Fibroblast of skin of right biceps (primary cell): ENCODE measurements at places on chromosomes 5 and 9.

DNA sequence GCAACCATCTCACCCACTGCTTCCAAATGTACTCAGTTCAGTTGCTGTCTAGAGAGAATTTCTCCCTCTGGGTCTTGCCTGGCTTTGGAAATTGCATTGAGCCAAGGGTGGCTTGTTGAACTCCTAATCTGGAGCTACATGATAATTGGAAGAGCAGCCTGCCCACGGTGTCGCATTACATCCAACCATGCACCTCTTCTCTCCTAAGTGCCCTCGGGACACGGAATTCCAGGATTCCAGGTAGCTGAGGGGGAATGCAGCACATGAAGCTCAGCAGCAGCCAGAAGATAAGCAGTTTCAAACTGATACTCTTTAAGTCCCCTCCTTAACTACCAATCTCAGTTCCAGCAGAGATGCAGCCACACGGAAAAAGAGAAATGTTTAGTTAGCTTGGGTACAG lies 509.4 kb upstream of the KLF4 start:
- DNase-seq: no peak

DNA sequence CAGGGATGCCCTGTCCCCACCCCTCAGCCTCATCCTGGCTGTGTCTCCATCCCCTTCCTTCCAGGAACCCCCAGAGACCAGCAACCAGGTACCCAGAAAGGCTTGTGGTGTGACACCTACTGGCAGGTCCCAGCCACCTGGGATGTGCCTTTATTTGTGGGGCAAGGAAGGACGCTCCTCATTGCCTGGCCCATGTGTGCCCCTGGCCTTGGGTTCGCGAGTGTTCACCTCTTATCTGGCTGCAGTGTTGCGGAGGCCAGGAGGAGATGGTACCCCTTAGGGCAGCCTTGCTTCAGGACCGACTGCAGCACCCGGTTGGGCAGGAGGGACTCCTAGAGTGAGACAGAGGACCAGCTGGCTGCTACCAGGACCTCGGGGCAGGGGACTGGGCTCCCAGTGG lies 8.8 kb downstream of the C9orf50 start:
- DNase-seq: no peak

- no peak for DNase-seq
These were observed 10.0 kb upstream of the CAST start for GRCh38 chr5:96651948-96652753.

DNA sequence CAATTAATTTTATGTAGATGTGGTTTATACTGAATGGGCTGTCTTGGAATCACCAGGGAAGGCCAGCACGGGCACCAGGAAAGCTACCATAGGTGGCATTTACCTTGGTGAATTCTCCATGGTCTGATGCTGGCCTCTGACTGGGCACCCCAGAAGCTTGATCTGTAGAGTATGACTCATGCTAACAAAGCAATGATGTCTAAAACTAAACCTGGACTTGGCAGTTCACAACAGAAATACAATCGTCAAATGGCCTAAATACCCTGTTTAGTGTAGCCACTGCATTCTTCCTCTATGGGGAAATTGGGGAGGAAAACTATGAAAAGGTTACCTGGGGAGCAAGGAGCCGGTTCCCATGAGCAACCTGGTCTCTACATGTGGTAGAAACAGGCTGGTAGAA lies 98.0 kb downstream of the ATPSCKMT start:
- DNase-seq: no peak

- no peak for DNase-seq
These were observed 210.1 kb upstream of the TRIM32 start for GRCh38 chr9:116476935-116477381.

- peak; percentile 11 for DNase-seq
These were observed 138.5 kb upstream of the TYRP1 start for GRCh38 chr9:12554636-12555035.

DNA sequence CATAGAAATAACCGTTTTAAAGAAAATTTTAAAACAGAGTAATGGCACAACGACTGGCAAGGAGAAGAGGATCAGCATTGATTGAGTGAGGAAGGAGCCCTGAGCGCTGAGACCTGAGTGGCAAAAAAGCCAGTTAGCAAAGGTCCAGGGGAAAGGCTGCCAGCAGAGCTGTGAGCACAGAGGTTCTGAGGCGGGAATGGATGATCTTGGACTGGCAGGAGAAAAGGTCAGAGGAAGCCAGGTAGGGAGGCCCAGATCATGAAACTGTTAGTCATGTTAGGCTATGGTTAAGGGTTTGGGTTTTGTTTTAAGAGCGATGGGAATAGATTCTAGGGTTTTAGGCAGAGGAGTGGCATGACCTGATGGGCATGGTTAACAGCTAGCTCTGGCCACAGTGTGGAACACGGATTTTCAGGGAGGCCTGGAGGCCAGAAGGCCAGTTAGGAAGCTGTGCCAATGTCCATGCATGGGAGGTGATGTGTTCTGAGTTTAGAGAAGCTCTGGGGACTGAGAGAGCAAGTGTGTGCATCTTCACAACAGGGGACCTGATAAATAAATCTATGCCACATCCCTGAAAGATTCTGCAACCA lies 57.7 kb upstream of the GALNT10 start:
- DNase-seq: no peak

- no peak for DNase-seq
These were observed 123.7 kb downstream of the ARHGEF28 start for GRCh38 chr5:73749485-73750270.

GRCh38 chr5:147712598-147712997 lies 69.9 kb downstream of the JAKMIP2 start:
- no peak for DNase-seq

GRCh38 chr5:109823597-109823996 lies 133.9 kb downstream of the MAN2A1 start:
- peak; percentile 37 for DNase-seq

DNA sequence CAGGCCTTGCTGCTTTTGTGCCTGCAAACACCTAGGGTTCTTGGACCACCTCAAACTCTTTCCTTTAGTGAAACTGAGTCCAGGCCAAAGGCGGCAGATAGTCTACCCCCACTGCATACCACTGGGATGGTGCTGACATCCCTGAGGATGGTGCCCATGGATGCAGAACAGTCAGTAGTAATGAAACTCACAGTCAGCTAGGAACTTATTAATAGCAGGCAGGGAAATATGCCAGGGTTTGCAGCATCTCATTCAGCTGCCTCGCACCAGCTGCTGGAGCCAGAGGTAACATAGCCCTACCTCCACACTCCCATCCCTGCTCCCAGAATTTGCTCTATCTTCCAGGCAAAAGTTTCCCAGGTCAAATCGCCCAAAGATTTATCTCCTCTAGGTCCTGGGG lies 189.1 kb downstream of the SREK1 start:
- DNase-seq: no peak

GRCh38 chr5:53019320-53019719 lies 30.2 kb downstream of the ITGA2 start:
- peak; percentile 82 for DNase-seq

GRCh38 chr9:16825331-16825725 lies 45.1 kb downstream of the BNC2 start:
- peak; percentile 71 for DNase-seq

DNA sequence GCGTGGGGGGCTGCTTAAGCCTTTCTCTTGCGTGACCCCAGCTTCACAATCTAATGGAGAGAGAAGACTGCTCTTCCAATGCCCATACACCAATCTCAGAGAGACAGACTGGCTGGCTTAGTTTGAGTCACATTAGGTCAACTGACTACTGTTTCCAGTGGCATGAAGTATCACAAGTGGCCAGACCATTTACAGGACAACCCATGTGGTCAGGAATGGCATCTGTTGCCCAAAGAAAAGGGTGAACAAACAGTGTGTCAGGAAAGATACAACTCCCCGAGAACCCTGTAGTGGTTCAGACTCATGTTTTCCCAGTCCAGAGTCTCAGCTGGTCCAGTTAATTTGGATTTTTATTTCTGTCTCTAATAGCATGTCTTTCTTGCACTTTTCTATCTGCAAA lies 177.4 kb upstream of the IL12B start:
- DNase-seq: no peak

DNA sequence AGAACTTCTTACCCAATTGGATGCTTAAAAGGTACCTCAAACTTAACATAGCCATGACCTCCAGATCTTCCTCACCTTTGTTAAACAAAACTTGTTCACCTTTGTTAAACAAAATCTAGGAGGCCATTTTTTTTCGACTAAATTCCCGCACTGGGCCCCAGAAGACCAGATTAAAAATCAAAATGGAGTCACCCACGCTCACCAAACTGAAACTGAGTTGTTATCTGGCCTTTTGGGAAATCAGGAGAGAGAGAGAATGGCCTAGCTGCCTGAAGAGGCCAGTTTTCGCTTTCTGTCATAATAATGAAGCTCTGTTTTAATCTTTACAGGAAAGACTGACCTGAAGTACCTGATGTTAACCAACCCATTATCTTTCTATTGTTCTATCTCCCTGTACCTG lies 69.4 kb downstream of the FYB1 start:
- DNase-seq: no peak

DNA sequence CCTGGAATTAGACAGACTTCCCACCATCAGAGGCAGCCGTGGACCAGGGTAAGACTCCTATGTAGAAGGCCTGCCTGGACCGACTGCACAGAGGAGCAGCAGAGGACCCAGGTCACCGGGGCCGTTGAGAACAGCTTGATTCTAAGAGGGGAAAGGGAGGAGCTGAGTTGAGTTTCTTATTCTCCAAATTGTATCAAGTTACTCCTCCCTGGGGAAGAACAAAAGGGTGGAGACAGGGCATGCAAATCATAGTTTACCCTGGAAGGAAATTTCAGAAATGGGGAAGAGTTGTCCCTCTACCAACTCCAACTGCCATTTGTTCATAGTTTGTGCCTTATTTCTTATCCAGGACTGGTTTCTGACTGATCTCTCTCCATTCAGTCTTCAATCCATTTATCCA lies 20.9 kb upstream of the SLC31A2 start:
- DNase-seq: no peak
